ENCODE measurements at places on chromosomes 12 and 14. TPM values are rescaled to one million over a fixed set of nuclear protein-coding genes. Genes with fewer than 3 reads are reported as not detected.

DNA sequence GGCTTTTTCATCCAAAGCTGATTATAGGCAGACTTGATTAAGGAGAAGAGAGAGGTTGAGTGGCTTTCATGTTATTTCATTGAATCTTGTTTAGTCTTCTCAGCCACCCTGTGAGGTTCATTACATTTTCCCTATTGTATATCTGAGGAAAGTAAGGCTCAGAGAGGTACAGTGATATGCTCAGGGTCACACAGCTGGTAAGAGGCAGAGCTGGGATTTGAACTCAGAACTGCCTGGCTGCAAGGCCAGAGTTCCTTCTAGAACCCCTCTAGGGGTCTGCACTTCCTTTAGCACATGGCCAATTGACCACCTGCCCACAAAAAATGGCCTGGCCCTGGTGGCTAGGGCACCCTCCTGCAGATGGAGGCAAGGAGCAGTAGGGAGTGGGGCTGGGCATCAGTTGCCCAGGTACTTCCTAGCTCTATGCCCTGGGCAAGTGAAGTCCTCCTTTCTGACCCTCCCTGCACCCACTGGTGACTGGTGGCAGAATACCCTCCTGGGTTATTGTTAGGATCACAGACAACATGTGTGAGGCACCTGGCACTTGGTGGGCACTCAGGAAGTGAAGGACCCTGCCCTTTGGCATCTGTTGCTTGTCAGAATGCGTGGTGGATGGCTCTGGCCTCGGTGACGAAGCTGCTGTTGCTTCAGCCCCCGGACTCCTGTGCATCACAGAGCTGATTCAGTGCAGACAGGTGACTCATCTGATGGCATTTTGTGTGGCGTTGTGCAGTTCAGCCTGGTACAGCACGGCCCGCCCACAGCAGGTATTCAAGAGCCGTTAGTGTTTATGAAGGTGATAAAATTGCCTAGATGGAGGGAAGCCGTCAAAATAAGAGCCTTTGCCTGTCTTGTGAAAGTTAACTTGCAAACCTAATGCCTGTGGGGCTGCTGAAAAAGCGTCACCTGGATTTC is 115.8 kb downstream of the SLC25A47 start:
- peak; percentile 42 for DNase-seq

- DNase-seq: no peak
Observed at GRCh38 chr14:102221026-102221425, 81.3 kb downstream of the WDR20 start.

DNA sequence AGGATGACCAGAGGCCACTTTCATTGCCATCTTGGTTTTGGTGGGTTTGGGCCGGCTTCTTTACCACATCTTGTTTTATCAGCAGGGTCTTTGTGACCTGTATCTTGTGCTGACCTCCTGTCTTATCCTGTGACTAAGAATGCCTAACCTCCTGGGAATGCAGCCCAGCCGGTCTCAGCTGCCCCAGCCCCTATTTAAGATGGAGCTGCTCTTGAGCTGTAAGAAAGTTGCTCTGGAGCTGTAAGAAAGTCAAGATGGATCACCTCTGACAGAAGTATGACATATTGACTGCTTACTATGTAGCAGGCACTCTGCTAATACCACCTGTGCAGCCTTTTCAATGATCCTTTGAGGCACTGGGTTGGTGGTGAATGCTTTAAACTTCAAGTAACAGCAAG is 52.1 kb downstream of the RIN3 start:
- DNase-seq: no peak

DNA sequence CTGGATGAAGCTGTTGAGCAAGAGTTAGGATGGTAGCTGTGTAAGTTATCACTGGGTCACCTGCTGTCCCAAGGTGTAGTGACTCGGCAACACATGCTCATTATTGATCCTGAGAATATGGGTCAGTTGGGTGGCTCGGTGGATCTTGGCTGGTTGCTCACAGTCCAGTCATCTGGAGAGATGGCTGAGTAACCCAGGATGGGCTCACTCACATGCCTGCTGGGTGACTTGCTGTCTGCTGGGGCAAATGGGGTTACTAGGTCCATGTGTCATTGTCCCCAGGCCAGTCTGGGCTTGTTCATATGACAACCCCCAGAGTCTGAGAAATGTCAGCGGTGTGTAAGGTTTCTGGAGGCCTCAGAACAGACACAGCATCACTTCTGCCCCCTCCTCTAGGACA is 69.5 kb downstream of the SLC15A4 start:
- DNase-seq: no peak

DNA sequence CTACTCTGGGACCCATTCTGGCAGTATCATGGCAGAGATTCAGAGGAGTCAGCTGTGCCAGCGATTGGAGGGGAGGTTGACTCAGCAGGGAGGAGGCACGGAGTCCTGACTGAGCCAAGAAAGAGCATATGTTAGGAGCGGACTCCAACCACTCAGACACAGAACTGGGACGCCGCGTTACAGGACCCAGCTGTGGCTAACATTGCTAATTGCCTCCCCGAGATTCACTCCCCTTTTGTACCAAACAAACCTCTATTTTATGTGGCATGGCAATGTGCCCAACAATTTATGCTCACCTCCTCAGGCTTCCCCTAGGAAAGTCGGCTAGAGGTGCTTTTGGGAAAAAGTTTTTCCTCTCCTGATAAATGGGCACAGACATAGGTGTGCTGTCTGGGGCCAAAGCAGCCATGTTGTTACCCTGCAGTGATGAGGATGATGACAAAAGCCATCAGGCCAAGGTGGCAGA is 15.2 kb upstream of the CLIP1 start:
- peak; percentile 28 for DNase-seq

DNA sequence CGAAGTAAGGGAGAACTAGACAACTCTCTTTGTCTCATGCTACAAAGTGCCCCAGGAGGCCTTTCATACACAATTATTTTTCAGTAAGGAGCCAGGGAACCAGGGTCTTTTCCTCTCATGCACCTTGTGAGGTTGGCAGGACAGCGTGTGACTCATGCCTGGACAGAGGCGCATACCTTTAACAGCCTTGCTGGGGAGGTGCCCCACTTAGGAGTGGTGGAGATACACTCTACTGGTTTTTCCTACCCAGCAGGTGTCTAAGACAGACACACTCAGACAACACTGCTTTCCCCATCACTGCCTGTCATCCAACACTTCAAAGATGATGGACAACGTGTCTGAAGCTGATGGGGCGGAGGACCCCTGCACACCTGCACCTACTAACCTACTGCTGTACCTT is 49.1 kb downstream of the B4GALNT3 start:
- DNase-seq: peak; percentile 57

GRCh38 chr14:83071888-83072501 is 1538.3 kb upstream of the SEL1L start:
- no peak for DNase-seq

DNA sequence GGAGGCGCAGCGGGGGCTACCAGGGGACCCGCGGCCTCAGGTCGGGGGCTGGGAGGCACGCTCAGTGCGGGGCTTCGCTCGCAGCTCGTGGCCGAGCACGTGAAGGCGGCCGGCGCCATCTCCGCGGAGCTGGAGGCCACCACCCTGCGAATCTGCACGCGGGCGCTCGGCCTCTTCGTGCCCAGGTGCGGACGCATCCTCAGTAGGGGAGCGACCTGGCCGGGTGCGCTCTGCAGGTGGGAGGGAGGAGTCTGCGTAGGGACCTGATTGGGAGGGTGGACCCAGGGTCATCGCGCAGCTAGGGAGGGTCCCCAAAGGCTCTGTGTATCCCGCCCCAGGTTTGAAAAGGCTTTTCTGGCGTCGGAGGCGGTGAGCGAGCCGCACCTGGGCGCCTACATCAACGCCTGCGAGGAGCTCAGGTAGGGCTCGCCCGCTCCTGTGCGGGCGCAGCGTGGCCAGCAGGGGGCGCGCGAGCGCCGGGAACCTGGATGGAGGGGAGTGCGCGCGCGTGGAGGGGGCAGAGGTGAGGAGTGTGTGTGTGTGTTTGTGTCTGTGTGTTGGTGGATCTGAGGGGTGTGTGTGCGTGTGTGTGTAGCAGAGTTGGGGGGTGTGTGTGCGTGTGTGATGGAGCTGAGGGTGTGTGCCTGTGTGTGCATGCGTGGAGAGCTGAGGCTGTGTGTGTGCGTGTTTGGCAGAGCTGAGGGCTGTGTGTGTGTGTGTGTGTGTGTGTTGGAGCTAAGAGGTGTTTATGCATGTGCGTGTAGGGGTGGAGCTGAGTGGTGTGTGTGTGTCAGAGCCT is 10.3 kb downstream of the EXOC3L4 start:
- peak; percentile 89 for DNase-seq

DNA sequence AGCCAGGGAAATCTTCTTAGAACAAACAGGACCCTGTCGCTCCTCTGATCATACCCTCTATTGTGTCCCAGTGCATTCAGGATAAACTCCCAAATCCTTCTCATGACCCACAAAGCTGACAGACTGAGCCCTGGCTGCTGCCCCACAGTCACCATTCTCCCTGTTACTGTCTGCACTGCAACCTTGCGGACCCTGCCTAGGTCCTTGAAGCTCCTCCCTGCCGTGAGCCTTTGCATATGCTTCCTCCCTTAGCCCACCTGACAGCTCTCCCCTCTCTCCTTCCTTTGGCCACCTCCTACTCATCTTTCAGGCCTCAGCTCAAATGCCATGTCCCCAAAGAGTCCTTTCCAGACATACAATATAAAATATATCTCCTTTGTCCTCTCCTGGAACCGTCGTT is 62.4 kb downstream of the SLC6A12 start:
- no peak for DNase-seq

DNA sequence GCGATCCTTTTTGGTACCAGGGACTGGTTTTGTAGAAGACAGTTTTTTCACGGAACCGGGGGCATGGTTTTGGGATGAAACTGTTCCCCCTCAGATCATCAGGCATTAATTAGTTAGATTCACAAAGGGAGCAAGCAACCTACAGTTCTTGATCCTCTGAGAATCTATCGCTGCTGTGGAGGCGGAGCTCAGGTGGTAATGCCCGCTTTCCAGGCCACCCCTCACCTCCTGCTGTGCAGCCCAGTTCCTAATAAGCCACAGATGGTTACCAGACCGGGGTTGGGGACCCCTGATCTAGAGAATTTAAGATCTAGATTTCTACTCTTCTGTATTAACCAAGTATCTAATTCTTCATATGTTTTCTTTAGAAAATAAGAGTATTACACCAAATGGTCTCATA is 4.8 kb downstream of the ARHGAP5 start:
- no peak for DNase-seq

GRCh38 chr12:107352347-107353081 is 259.2 kb upstream of the CRY1 start:
- DNase-seq: no peak

DNA sequence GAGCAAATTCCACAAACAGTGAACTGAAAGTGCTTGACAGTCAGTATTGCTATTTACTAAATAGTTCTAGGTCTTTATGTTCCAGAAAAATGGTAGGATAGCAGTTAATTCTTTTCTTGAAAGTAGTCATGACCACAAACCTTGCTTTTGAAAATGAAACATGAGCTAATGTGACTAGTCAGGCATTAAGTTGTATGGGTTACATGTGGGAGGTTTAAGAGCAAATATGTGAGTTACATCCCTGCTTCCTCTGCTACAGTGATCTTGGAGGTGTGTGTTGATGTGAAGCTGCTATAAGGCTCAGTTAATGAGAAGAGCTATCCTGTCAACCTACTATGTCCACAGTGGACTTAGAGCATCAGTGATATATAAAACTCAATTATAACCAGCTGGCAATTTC is 741.6 kb downstream of the FSCB start:
- no peak for DNase-seq

The ETV6 gene
- 15.2 TPM for total RNA-seq

The PPP1R36 gene
- total RNA-seq: 4.1 TPM

The ABHD12B gene
- not detected for total RNA-seq

The CCDC197 gene
- total RNA-seq: not detected

The RPL10L gene
- total RNA-seq: 41.7 TPM

The MYH6 gene
- total RNA-seq: 0.37 TPM

The SELPLG gene
- 2.4 TPM for total RNA-seq

The KLHL33 gene
- under 0.01 TPM for total RNA-seq
